ENCODE measurements at places on chromosomes 11 and 22. TPM values are rescaled to one million over a fixed set of nuclear protein-coding genes. Genes with fewer than 3 reads are reported as not detected.

DNA sequence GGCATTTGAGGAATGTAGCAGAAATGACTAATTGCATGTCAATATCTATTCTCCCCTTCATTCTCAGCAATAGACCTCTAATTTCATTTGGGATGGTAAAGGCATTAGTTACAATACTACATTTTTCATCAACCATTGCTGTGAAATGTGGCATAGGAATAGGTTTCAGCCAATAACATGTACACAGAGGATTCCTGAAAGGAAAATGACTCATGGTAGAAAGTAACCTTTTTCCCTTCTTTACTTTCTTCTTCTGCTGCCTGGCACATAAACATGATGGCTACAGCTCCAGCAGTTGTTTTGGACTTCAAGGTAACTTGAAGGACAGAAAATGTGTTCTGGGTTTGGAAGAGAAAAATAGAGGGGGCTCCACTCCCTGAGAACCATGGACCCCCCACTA lies 231.8 kb upstream of the CTSC start:
- no peak for ATAC-seq

GRCh38 chr11:96704847-96705246 lies 315.0 kb downstream of the JRKL start:
- no peak for ATAC-seq

DNA sequence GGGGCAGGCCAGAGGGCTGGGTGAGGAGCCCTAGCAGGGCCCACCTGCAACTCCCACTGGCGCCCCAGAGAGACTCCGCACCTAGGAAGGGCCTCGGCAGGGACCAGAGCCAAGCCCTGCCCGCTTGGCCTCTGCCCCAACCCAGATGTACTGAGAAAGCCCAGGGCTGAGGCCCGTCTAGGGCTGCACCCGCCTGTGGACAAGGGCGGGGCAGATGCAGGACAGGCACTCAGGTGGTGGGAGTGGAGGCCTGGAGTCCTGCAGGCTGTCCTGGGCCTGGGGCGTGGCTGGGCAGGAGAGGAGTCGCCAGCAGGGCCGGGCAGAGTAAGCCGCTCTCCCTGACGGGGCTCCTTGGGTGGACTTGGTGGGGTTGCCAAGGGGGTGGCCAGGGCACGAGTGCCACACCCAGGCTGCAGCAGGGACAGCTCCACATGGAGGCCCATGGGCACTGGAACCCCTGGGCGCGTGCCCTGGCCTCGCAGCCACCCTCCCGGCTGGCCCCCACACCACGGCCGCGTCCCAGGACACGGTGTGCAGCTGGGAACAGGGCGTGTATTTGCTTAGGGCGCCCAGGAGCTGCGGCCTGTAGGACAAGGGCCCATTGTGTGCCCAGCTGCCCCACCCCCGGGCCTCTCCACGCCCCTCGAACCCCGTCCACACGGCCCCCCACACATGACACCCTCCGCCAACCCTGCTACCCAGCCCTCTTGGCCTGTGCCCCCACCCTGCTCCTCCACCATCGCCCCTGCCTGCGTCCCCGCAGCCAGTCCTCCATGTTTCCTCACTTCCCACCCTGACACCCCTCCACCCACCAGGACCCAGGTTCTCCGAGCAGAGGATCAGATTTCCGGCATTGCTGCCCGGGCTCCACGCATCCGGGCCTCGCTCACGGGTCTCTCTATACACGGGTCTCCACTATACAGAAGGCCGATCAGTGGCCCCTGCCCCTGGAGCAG lies 11.3 kb upstream of the PIM3 start:
- ATAC-seq, result no peak

- no peak for ATAC-seq
Observed at GRCh38 chr11:18791969-18792628, 501 bp upstream of the PTPN5 start.

The OVCH2 gene
- total RNA-seq, result not detected

The TSGA10IP gene
- not detected for total RNA-seq
